ENCODE measurements at places on chromosomes 13 and 19.

- no peak for DNase-seq
Observed at GRCh38 chr19:31296741-31297390, 52.4 kb downstream of the TSHZ3 start.

DNA sequence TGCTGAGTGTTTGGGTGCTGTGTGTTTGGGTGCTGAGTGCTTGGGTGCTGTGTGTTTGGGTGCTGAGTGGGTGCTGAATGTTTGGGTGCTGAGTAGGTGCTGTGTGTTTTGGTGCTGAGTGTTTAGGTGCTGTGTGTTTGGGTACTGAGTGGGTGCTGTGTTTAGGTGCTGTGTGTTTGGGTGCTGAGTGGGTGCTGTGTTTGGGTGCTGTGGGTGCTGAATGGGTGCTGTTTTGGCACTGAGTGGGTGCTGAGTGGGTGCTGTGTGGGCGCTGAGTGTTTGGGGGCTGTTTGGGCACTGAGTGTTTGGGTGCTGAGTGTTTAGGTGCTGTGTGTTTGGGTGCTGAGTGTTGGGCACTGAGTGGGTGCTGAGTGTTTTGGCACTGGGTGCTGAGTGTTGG lies 48.5 kb upstream of the F7 start:
- no peak for DNase-seq

DNA sequence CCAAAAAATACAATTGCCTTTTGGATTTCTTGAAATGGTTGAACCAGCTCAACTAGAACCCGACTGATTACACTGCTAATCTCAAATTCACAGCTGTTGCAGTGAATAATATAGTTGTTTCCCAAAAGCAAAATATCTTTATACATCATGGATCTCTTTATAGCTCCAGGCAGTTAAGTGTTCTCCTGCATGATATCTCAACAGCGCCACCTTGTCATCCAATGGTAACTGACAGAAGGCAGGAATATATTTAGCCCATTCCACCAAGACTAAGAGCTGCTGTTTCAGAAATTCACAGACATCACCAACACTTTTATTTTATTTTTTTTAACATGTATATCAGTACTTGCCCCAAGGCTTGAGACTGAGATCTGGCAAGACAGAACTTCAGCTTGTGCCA lies 1141.0 kb upstream of the PRR20A start:
- DNase-seq, result no peak

- no peak for DNase-seq
Observed at GRCh38 chr13:99446242-99446641, 55.0 kb upstream of the TM9SF2 start.

DNA sequence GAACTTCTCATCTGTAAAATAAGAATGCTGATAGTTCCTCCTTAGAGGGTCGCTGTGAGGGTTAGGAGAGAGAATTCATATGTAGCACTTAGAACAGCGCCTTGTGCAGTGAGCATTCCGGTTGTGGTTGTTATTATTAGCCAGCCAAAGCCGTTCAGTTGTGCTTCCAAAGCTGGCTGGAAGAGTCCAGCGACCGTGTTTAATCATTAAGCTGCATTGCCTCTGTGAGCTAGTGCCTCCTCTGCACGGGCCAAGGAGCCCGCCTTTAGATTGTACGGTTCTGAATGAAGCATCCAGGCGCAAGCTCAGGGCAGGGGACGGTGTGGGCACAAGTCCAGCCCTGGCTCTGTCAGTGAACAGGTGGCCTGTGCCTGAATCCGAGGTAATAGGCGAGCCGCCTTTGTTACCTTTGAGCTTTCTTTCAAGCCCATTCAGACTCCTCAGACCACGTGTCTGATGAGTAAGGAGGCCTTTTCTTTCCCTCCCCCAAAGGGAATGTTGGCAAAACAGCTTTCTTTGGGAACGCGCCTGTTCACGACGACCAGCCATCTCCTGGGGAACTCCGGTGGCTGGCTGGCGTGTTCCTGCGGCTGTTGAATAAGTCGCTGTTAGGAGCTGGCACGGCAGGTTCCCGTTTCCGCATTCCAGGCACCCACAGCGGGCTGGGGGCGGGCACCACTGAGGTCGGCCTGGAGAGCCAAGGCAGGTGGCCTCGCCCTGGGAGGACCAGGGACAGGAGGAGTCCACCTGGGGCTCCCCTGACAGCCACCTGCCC lies 25.1 kb downstream of the SIPA1L3 start:
- peak; percentile 62 for DNase-seq

DNA sequence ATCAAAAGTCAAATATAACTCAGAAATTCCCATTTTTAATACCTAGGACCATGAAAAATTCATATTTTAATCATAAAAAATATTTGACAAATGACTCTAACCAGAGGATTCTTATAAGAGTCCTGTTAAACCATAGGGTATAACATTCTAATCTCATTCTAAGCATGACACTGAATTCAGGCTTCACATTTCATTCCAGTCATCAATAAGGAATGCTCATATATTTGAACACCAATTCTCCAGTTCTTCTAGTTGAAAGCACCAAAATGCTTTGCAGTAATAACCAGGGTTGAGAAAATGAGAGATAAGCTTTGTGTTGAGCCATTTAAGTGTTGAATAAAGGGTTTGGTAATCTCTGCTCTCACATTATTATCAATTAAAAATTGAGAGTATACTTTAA lies 147.5 kb downstream of the VWA8 start:
- peak; percentile 63 for DNase-seq

DNA sequence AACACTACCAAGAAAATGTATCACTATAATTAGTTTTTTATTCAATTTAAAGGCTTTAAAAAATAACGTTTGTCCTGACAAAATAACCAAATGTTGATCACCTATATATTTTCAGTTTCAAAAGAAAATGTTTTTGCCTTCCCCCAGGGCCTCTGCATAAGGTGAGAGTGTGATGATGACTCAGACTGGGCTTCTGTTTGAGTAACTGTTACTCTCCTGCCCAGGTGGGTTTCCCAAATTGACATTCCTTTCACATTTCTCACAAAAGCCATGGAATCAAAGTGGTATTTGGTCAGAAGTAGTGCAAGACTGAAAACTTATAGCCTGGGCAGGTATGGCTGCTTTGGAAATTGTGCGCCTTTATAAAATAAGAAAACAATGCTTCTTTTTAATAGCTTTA lies 180.6 kb downstream of the COG6 start:
- no peak for DNase-seq

GRCh38 chr13:46015366-46015765 lies 37.2 kb downstream of the ZC3H13 start:
- no peak for DNase-seq

DNA sequence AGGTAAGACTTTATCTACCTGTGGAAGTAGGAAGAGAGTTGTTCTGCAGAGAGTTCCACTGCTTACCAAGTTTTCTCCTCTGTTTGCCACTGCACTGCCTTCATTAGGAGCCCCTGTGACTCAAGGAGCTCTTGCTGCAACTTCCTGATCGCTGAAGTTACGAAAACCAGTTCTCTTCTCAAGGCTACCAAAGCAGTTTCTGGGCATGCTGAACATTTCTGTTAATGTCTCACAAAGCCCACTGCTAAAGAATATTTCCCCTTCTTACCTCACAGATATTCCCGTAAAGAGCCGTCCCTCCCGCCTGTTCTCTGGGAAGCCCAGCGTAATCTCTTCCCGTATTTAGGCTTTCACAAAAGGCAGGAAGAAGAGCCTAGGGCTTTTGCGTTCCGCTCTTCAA lies 82.6 kb upstream of the OXGR1 start:
- DNase-seq, result peak; percentile 34

- no peak for DNase-seq
Observed at GRCh38 chr19:21655540-21656126, 111.7 kb downstream of the ZNF100 start.

GRCh38 chr13:60152114-60152513 lies 11.6 kb downstream of the DIAPH3 start:
- no peak for DNase-seq

GRCh38 chr13:77985866-77986636 lies 67.4 kb upstream of the EDNRB start:
- no peak for DNase-seq

- DNase-seq, result peak; percentile 86
Observed at GRCh38 chr13:20997301-20998161, 63.9 kb downstream of the LATS2 start.

GRCh38 chr13:78593652-78594455 lies 9.5 kb downstream of the POU4F1 start:
- no peak for DNase-seq

GRCh38 chr19:19740755-19741154 lies 7.8 kb upstream of the ZNF14 start:
- no peak for DNase-seq

DNA sequence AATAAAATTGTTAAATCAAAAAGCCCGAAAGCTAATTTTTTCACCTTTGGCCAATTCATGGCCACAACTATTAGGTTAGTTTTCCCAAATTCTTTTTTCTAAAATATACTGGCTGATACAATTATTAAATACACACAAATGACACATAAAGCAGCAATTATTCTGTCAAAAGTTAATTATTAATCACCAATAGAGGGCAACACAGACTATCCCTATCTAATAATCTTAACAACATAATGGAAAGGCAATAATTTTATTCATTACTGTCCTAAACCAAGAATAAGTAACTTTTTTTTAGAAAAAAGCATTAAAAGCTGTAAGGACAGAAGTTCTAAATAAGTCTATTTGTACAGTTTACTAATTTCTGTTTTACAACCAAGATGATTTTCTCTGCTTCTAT lies 51.7 kb downstream of the KATNAL1 start:
- DNase-seq, result no peak

GRCh38 chr13:64410276-64411053 lies 2819.7 kb downstream of the PCDH9 start:
- DNase-seq, result no peak

DNA sequence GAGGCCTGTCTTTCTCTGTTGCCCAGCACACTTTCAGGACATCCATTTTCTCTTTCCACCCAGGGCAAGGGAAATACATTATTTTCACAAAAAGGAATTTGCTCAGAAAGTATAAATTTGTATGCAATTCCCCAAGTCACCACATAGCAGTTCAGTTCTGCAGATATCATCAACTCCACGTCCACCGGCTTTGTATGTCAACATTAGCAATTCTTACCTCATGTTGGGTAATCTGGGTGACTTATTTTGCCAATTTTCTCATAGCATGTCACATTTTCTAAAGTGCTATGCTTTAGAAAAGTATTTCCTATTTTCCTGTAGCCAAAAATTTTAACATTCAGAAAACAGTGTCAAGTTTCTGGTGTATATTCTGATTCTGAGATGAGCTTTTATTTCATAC lies 501.8 kb downstream of the EFNB2 start:
- DNase-seq, result peak; percentile 77

GRCh38 chr13:30577401-30577852 lies 40.3 kb upstream of the USPL1 start:
- DNase-seq, result peak; percentile 80

- no peak for DNase-seq
Observed at GRCh38 chr13:53013113-53013512, 15.5 kb upstream of the OLFM4 start.

GRCh38 chr19:17001603-17002183 lies 24.9 kb downstream of the CPAMD8 start:
- DNase-seq, result no peak

- DNase-seq, result no peak
Observed at GRCh38 chr13:45046445-45046844, 57.1 kb downstream of the GPALPP1 start.

DNA sequence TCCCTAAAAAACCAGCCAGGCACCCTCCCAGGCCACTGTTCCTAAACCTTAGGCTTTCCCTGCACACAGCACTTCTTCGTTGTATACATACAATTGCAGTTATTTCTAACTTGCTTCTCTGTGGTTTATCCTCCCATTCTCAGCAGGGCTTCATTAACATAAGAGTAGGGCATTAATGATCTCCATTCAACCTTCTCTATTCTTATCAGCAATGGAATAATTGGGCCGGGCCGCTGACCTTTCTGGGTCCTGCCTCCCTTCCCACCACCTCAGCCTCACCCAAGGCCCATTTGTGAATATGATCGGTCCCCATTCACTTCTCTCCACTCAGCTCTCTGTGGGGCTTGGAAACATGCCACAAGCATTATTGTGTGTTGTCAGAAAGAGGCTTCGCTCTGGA lies 184.2 kb downstream of the SUCLA2 start:
- no peak for DNase-seq

DNA sequence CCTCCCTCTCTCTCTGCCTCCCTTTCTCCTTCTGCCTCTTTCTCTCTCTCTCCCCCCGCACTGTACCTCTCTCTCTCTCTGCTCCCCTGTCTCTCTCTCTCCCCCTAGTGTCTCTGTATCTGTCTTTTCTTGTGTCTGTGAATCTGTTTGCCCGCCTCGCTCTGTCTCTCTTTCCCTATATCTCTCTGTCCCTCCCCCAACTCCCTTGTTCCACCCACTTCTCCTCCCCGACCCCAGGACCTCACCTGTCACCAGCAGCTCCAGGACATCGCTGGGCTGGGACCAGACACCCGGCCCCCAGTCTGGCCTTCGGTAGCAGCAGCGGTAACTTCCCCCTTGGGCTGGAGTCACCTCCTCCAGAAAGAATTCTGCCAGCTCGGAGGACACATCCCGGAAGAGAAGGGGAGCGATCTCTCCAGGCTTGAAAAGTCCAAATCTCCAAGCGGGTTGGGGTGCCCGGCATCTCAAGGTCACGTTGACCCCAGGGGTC lies 3.9 kb downstream of the OSCAR start:
- DNase-seq, result peak; percentile 55

DNA sequence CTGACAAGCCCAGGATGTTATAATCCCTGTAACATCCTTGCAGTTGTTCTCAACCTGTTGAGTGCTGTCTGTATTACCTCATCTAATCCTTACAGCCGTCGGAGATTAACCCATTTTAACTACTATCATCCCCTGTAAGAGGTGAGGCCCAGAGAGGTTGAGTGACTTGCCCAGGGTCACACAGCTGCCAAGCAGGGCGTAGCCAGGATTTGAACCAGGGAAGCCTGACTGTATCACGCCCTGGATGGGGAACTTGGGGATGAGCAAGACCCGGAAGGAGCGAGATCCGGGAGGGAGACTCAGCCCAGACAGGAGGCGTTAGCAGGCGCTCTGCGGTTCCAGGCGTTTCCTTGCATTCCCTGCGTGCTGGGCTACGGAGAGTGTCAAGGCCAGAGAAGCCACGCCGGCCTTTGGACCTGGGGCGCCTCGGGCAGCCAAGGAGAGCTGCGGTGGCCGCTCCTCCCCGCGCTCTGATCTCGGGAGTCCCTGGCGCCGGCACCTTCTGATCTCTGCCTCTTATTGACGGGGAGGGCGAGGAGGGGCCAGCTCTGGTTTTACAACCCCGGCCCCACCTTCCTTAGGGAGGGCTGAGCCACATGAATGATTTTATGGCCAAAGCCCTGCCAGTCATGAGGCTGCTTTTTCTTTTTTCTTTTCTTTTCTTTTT lies 6.2 kb downstream of the SULT2B1 start:
- peak; percentile 66 for DNase-seq

GRCh38 chr19:18450021-18450930 lies 12.3 kb upstream of the ISYNA1 start:
- no peak for DNase-seq

GRCh38 chr19:5530701-5531100 lies 37.1 kb downstream of the TINCR start:
- no peak for DNase-seq

GRCh38 chr13:44620057-44620456 lies 43.9 kb upstream of the TSC22D1 start:
- DNase-seq, result peak; percentile 83

Data from foreskin fibroblast (primary cell).